Ascending aorta (tissue), 2 donors: ENCODE measurements at places on chromosomes 7 and 10.

- DNase-seq, result no peak
- H3K4me3 ChIP-seq, result no peak overlapping the region
- no peaks in the 10 kb centered on the region for H3K4me1 ChIP-seq
- no peaks in the 10 kb centered on the region for H3K27me3 ChIP-seq
Measured at GRCh38 chr7:78311181-78311580, 512.6 kb downstream of the PHTF2 start.

DNA sequence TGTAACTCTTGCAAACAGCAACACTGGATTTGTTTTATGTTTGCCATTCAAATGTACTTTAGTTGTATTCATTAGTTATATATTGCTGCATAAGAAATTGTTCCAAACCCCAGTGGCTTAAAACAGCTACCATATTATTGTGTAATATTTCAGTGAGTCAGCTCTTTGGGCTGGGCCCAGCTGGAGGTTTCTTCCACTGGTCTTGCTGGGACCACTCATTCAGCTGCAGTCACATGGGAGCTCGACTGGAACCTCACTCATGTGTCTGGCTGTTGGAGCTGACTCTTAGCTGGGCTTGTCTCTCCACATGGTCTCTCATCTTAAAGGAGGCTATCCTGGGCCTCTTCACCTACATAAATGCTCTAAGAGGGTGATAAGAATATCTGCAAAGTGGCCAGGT lies 23.2 kb upstream of the PIP4K2A start:
- no peak for DNase-seq
- H3K4me1 ChIP-seq, result peaks cover 2% of the 10 kb centered on the region
- no peaks in the 10 kb centered on the region for H3K36me3 ChIP-seq

DNA sequence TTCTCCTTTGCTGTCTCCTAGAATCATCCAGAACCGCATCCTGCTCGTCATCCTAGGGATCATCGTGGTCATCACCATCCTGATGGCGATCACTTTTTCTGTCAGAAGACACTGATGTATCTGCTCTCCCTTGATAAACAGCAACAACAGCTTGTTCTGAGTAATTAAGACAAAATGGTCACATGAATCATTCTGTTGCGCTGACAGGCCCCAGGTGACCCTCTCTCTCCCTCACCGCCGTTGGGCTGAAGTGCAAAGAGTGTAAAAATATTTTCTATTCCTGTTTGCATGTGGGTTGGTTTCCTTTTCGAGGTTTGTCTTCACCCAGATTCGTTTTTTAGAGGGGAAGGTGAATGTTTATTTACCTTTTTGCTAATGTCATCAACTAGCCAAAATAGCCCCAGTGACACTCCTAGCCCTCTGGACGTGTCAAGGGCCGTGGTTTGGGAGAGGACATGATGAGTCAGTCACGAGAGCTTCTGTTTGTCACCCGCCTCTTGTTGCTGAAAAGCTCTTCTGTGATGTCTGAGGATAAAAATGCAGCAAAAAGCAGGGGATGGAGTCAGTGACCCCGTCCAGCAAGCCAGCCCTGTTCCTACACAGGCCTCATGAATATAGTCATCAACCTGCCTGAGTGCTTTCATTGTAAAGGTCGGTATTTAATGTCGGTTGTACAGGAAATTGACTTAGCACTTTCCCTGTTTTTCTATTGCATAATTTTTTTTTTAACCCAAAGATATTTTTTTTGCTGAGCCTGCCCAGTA lies 134.6 kb upstream of the TCF7L2 start:
- no peak for DNase-seq
- H3K4me1 ChIP-seq, result peaks cover 15% of the 10 kb centered on the region
- no peak overlapping the region for H3K27ac ChIP-seq
- no peaks in the 10 kb centered on the region for H3K36me3 ChIP-seq
- H3K27me3 ChIP-seq, result no peaks in the 10 kb centered on the region
- H3K4me3 ChIP-seq, result no peak overlapping the region

GRCh38 chr10:76303682-76304316 lies 872.4 kb downstream of the LRMDA start:
- peak; percentile 85 for DNase-seq
- no peaks in the 10 kb centered on the region for H3K27me3 ChIP-seq
- peaks cover 4% of the 10 kb centered on the region for H3K4me1 ChIP-seq
- H3K4me3 ChIP-seq, result peak overlapping the region; percentile 10

GRCh38 chr10:99536338-99537085 lies 3.8 kb downstream of the NKX2-3 start:
- H3K27me3 ChIP-seq, result peaks cover 8% of the 10 kb centered on the region
- H3K36me3 ChIP-seq, result no peaks in the 10 kb centered on the region
- peak overlapping the region; percentile 33 for H3K4me3 ChIP-seq
- DNase-seq, result no peak
- H3K27ac ChIP-seq, result no peak overlapping the region

DNA sequence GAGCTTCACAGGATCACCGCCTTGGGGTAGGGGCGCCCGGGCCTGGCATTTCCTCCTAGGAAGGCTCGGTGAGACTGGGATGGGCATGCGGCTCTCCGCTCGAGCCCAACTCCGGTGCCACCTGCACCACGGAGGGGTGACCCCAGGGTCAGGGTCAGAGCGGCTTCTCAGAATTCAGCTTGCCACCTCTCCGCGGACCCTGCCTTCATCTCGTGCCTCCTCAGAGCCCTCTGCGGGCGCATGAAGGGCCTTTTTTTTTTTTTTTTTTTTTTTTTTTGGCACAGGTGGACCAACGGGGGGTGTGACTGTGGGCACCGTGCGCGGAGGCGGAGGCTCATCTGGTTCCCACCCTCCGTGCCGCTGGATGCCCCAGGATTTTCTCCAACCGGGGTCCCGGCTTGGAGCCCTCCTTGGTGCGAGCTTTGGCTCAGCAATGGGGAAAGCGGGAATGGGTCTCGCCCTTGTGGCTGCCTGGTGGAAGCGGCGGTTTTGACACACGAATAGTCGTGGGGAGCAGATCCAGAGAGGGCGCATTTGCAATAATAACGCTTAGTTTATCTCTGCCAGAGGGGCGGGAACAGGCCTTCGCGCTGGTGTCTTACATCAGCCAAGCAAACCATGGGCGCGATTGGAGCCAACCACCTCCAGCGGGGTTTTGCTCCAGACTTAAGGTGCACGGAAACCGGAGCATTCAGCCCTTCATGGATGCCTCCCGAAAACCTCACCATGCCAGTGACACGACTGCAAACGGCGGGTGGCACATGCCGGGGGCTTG lies 5.0 kb upstream of the TNRC18 start:
- no peaks in the 10 kb centered on the region for H3K27me3 ChIP-seq
- peak overlapping the region; percentile 95 for H3K27ac ChIP-seq
- peak overlapping the region; percentile 82 for H3K4me3 ChIP-seq
- DNase-seq, result no peak

DNA sequence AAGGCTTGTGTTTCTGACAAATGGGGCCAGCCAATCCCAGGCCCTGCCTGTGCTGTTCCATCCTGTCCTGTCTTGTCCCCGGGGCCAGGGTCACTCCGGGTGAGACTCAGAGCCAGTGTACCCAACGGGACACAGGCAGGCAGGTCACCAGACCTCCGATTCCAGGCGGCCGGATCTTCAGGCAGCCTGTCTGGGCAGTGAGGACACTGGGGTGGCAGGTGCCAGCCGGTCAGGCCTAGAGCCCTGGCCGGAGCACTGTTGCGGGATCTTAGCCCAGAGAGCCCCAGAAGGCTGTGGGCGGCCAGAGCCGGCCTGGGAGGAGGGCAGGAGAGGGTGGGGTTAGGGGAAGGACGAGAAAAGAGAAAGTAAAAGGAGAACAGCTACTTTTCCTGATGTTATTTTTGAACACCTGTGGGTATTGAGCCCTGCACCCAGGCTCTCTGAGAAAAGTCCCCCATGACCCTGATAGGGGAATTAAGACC lies 134.3 kb upstream of the TNRC18 start:
- DNase-seq, result peak; percentile 76
- H3K36me3 ChIP-seq, result no peaks in the 10 kb centered on the region
- H3K4me3 ChIP-seq, result peak overlapping the region; percentile 56
- peak overlapping the region; percentile 97 for H3K27ac ChIP-seq
- peaks cover 16% of the 10 kb centered on the region for H3K4me1 ChIP-seq
- no peaks in the 10 kb centered on the region for H3K27me3 ChIP-seq

GRCh38 chr10:23448323-23448722 lies 9.4 kb downstream of the OTUD1 start:
- H3K27ac ChIP-seq, result no peak overlapping the region
- H3K4me1 ChIP-seq, result no peaks in the 10 kb centered on the region
- no peak for DNase-seq
- H3K36me3 ChIP-seq, result peaks cover 34% of the 10 kb centered on the region

DNA sequence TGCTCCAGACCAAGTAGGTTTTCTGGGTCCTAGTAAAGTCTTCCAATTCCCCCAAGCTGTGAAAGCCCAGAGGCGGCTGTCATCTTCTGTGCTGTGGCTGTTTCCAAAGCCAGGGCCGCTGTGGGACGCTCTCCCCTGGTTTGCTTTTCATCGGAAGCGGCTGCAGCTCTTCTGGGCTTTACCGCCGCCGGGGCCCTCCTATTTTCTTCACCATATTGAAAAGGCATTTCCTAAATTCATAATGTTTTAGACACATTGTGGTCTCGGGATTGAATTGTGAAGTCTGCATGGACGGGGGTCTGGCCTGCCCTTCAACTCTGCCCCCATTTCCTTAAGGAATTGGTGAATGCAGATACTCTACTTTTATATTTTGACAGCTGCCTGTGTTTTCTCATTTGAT lies 551.4 kb upstream of the MGMT start:
- H3K4me1 ChIP-seq, result no peaks in the 10 kb centered on the region
- no peaks in the 10 kb centered on the region for H3K36me3 ChIP-seq
- H3K27me3 ChIP-seq, result no peaks in the 10 kb centered on the region
- H3K4me3 ChIP-seq, result no peak overlapping the region
- DNase-seq, result no peak

GRCh38 chr10:91607646-91608403 lies 25.0 kb downstream of the PPP1R3C start:
- no peaks in the 10 kb centered on the region for H3K27me3 ChIP-seq
- H3K4me3 ChIP-seq, result no peak overlapping the region
- peaks cover 50% of the 10 kb centered on the region for H3K4me1 ChIP-seq
- no peak for DNase-seq

GRCh38 chr10:124625831-124626238 lies 118.3 kb downstream of the FAM53B start:
- DNase-seq, result no peak
- H3K27me3 ChIP-seq, result no peaks in the 10 kb centered on the region
- H3K4me3 ChIP-seq, result no peak overlapping the region
- peaks cover 15% of the 10 kb centered on the region for H3K4me1 ChIP-seq

- peaks cover 12% of the 10 kb centered on the region for H3K36me3 ChIP-seq
- H3K4me3 ChIP-seq, result no peak overlapping the region
- no peaks in the 10 kb centered on the region for H3K4me1 ChIP-seq
- no peak overlapping the region for H3K27ac ChIP-seq
- no peak for DNase-seq
Measured at GRCh38 chr7:16626388-16626787, 19.2 kb downstream of the ANKMY2 start.

- no peaks in the 10 kb centered on the region for H3K27me3 ChIP-seq
- no peak overlapping the region for H3K27ac ChIP-seq
- no peak for DNase-seq
- H3K4me3 ChIP-seq, result no peak overlapping the region
- peaks cover 4% of the 10 kb centered on the region for H3K4me1 ChIP-seq
Measured at GRCh38 chr10:70578371-70578947, 24.1 kb downstream of the PRF1 start.

DNA sequence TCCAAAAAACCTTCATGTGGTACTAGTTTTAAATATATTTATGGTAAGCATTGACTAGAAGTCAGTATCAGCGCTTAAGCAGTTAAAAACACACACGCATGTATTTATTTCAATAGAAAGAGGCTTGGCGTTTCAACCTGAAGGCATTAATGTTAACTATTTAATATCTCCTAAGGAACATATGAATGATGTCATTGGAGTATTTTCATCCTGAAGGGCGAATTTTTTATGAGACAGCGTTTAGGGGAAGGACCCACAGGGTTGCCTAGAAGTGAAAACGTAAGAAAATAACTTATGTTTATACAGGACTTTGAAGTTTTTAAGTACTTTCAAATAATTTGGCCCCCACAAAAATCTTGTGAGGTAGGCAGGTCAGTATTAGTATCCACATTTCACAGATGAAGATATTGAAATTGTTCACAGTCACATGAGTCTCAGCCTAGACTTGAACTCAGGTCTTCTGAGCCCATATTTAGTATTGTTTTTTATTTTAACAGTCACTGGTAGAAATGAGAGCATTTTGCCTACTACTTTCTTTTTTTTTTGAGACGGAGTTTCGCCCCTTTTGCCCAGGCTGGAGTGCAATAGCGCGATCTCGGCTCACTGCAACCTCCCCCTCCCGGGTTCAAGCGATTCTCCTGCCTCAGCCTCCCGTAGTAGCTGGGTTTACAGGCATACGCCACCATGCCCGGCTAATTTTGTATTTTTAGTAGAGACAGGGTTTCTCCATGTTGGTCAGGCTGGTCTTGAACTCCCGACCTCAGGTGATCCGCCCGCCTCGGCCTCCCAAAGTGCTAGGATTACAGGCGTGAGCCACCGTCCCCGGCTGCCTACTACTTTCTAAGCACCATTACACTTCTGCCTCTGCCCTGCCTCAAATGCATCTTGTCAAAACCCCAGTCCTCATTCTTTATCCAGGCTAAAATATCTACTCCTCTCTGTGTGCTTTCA lies 1.8 kb downstream of the SLK start:
- peak overlapping the region; percentile 100 for H3K4me3 ChIP-seq
- DNase-seq, result no peak
- no peak overlapping the region for H3K27ac ChIP-seq
- H3K27me3 ChIP-seq, result no peaks in the 10 kb centered on the region
- H3K36me3 ChIP-seq, result no peaks in the 10 kb centered on the region
- peaks cover 13% of the 10 kb centered on the region for H3K4me1 ChIP-seq

- peak; percentile 3 for DNase-seq
- H3K27ac ChIP-seq, result no peak overlapping the region
- no peaks in the 10 kb centered on the region for H3K36me3 ChIP-seq
- no peaks in the 10 kb centered on the region for H3K4me1 ChIP-seq
- no peaks in the 10 kb centered on the region for H3K27me3 ChIP-seq
Measured at GRCh38 chr10:13221572-13221971, 12.6 kb downstream of the UCMA start.

DNA sequence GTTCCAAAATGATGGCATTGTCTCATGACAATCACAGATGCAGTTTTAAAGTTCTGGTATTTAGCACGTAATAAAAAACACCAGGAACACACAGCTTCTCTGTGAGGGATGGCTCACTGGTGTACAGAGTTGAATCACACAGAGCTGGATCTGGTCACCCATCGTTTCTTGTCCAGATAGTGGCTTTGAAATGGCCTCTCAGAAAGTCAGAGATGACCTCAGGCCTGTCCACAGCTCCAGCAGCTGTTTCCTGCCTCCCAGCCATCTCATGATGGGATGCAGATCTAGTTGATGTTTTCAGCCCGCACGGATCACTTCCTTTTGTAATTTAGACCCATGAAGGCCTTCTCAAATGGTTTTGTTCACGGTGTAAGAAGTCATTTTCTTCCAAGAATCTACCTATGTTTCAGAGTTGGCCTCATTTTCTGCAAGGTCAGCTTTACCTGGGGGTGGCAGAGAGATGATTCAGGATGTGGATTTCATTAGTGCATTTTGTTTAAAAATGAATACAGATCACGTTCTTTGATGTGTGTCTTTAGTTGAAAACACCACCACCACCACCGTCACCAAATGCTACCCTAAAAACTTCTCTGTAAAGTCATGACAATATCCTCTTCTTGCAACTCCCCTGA lies 166.2 kb downstream of the SNX10 start:
- no peaks in the 10 kb centered on the region for H3K36me3 ChIP-seq
- no peaks in the 10 kb centered on the region for H3K4me1 ChIP-seq
- H3K4me3 ChIP-seq, result no peak overlapping the region
- DNase-seq, result no peak
- H3K27me3 ChIP-seq, result no peaks in the 10 kb centered on the region
